ENCODE measurements at places on chromosomes 5 and 9.

DNA sequence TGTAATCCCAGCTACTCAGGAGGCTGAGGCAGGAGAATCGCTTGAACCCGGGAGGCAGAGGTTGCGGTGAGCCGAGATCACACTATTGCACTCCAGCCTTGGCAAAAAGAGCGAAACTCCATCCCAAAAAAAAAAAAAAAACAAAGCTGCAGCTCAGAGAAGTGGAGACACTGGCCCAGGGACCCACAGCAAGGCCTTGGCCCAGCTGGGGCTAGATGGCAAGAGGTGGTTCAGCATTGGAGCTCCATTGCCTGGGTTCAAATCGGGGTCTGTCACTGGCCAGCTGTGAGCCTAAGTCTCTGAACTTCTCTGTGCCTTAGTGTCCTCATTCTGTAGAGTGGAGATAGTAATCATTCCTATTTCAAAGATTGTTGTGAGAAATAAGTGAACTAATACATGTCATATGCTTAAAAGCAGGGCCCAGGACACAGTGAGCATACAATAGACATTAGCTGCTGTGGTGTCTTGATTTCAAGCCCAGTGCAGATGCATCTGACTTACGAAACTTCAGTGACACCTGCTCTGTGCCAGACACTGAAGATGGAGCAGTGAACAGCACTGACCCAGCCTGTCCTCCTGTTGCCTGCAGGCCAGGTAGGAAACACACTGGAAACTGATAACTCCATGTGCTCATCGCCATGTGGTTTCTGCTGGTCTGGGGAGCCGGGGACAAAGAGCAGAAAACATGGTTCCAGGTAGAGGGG, 127.7 kb downstream of the C9orf50 start:
- DNase-seq: no peak

DNA sequence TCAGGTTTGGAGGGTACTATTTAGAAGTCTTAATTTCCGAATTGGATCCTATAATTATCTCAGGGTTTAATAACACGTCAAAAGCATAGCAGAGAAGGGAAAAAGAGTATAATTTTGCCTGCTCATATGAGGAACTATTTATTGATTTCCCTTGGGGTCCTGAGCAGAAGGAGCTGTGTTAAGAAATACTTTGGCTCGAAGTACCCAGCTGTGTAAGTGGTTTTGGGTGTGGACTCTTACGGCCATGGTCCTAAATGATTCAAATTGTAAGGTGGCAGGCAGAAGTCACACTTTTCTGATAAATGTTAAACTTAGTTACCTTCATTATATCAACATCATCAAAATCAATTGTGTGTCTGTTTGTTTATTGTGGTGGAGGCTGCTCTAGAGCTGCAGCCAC, 190.4 kb downstream of the MTRR start:
- DNase-seq: no peak

DNA sequence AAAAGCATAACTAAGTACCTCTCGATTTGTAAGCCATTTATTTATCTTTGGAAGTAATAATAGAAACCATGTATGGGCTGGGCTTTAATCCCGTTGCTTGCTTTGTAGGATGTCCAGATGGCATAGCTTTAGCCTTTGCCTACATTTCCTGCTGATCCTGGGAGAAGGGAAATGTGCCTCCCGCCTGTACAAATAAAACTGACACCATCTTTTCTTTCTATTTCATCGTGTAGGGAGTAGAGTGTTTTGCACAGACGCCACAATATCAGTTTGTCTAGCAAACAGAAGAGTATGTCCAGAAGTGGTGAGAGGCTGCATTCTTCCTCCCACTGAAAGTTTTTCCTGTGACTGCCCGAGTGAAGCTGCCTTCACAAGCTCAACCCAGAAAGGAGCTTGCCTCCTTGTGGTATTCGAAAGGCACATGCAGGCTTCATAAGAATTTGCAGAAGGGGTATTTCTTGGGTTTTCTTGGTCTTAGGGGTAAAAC, 24.7 kb upstream of the TJP2 start:
- no peak for DNase-seq

- DNase-seq: no peak
Measured at GRCh38 chr5:180283026-180283615, 8.8 kb downstream of the MAPK9 start.

DNA sequence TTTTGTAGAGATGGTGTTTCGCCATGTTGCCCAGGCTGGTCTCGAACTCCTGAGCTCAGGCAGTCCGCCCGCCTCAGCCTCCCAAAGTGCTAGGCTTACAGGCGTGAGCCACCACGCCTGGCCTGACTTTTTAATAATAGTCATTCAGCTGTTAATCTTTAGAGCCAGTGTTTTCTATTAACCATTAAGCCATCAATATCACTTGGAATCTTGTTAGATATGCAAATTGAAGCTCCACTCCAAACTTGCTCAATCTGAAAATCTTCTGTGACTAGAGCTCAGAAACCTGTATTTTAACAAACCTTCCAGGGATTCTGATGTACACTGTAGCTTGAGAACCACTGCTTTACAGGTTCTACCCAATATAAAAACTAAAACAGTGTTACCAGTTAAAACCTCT, 113.5 kb downstream of the CDC42SE2 start:
- DNase-seq: no peak

- DNase-seq: no peak
Measured at GRCh38 chr9:19358701-19359100, 21.3 kb downstream of the RPS6 start.
